ENCODE measurements at places on chromosomes 3 and 15. TPM values are rescaled to one million over a fixed set of nuclear protein-coding genes. Genes with fewer than 3 reads are reported as not detected.

C3orf85 gene
- total RNA-seq = not detected

ROPN1 gene
- total RNA-seq = not detected

CHRNB4 gene
- not detected for total RNA-seq

KLHL40 gene
- total RNA-seq = not detected

OR5K2 gene
- total RNA-seq = not detected
